ENCODE measurements at places on chromosomes 6 and 20. TPM values are rescaled to one million over a fixed set of nuclear protein-coding genes. Genes with fewer than 3 reads are reported as not detected.

SLC16A10 gene
- 1.4 TPM for total RNA-seq

CRISP3 gene
- total RNA-seq = not detected

TAGAP gene
- 0.11 TPM for total RNA-seq

HLA-DOA gene
- 0.11 TPM for total RNA-seq

IER3 gene
- total RNA-seq = 17.0 TPM

ETV7 gene
- total RNA-seq = 6.7 TPM

RAD21L1 gene
- not detected for total RNA-seq

ANGPT4 gene
- total RNA-seq = under 0.01 TPM

ME1 gene
- total RNA-seq = 20.4 TPM

LTV1 gene
- total RNA-seq = 21.0 TPM

MAP3K5 gene
- 16.2 TPM for total RNA-seq

TBX18 gene
- total RNA-seq = 32.0 TPM

TP53RK gene
- total RNA-seq = 14.7 TPM

OR12D3 gene
- total RNA-seq = not detected

FNDC1 gene
- 30.5 TPM for total RNA-seq
